Endothelial cell of umbilical vein (primary cell): ENCODE measurements at places on chromosomes 1 and 21. TPM values are rescaled to one million over a fixed set of nuclear protein-coding genes. Genes with fewer than 3 reads are reported as not detected.
A peak's percentile ranks its signal among the peaks of the same experiment; 100 is the strongest.

DNA sequence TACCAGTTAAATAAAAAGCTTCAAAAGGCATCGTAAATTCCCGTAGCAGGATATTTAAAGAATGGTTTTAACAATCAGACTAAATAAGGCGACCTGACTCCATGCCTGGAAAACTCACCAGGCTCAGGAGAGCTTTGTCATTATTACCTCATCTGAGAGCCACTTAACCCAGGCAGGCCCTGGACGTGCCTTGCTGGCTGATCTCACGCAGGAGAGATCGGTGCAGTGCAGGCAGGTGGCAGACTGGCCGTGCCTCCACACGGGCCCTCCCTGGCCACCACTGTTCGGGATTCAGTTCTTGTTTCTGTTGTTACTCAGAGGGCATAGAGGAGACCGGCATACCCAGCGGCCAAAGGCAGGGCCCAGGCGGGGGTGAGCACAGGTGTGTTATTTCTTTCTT lies 6.4 kb downstream of the MT1HL1 start:
- H3K27ac ChIP-seq: no peak overlapping the region
- no peak overlapping the region for H3K4me3 ChIP-seq
- no peaks in the 10 kb centered on the region for H3K4me1 ChIP-seq
- no peaks in the 10 kb centered on the region for H3K27me3 ChIP-seq

GRCh38 chr1:160863774-160864131 lies 1.1 kb upstream of the CD244 start:
- no peaks in the 10 kb centered on the region for H3K36me3 ChIP-seq
- H3K27me3 ChIP-seq: no peaks in the 10 kb centered on the region

GRCh38 chr1:113809670-113810602 lies 2.3 kb downstream of the RSBN1 start:
- peaks cover 28% of the 10 kb centered on the region for H3K4me1 ChIP-seq
- DNase-seq: peak; percentile 75
- no peaks in the 10 kb centered on the region for H3K36me3 ChIP-seq
- no peaks in the 10 kb centered on the region for H3K27me3 ChIP-seq
- H3K4me3 ChIP-seq: peak overlapping the region; percentile 74
- no peak overlapping the region for H3K27ac ChIP-seq

DNA sequence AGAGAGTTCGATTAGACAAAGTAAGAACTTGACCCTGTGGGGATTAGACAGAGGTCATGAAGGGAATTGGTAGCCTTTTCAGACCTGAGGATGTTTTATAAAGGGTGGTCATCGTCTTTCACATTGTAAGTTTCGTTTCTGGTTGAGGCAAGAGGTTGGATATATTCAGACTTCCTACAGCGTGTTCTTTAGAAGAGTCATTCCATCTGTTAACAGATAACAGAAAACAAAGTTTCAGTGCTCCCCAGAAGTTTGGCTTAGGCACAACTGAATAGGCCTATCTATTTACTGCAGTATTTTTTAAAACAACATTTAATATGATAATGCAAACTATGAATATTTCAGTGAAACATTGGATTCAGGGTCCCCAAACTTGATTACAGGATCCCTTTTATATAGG lies 17.1 kb upstream of the IVNS1ABP start:
- no peak overlapping the region for H3K4me3 ChIP-seq
- H3K4me1 ChIP-seq: no peaks in the 10 kb centered on the region
- H3K27me3 ChIP-seq: no peaks in the 10 kb centered on the region
- H3K27ac ChIP-seq: no peak overlapping the region
- no peaks in the 10 kb centered on the region for H3K36me3 ChIP-seq

- no peak for DNase-seq
- H3K4me3 ChIP-seq: no peak overlapping the region
- H3K4me1 ChIP-seq: peaks cover 27% of the 10 kb centered on the region
- peaks cover 3% of the 10 kb centered on the region for H3K36me3 ChIP-seq
- H3K27ac ChIP-seq: no peak overlapping the region
These were observed 8.8 kb upstream of the P3R3URF start for GRCh38 chr1:46184920-46185658.

- no peaks in the 10 kb centered on the region for H3K27me3 ChIP-seq
- H3K4me3 ChIP-seq: no peak overlapping the region
- DNase-seq: no peak
- H3K4me1 ChIP-seq: peaks cover 9% of the 10 kb centered on the region
- no peaks in the 10 kb centered on the region for H3K36me3 ChIP-seq
These were observed 35.9 kb downstream of the MAP3K7CL start for GRCh38 chr21:29166323-29166722.

DNA sequence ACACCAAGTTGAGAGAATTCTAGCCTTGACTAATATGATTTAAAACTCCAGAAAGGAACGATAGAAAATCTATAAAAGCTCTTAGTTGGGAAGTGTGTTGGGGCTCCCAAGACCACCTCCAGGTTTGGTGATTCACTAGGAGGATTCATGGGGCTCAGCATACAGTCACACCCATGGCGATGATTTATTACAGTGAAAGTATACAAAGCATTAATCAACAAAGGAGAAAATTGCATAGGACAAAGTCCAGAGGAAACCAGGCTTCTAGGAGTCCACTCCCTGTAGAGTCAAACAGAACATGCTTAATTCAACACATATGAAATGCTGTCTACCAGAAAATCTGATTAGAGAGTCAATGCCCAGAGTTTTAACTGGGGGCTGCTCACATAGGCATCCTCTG lies 4.8 kb downstream of the CDCA8 start:
- H3K27ac ChIP-seq: no peak overlapping the region
- no peak overlapping the region for H3K4me3 ChIP-seq
- peaks cover 9% of the 10 kb centered on the region for H3K4me1 ChIP-seq
- no peaks in the 10 kb centered on the region for H3K27me3 ChIP-seq
- DNase-seq: no peak

- no peaks in the 10 kb centered on the region for H3K27me3 ChIP-seq
- H3K36me3 ChIP-seq: no peaks in the 10 kb centered on the region
- H3K27ac ChIP-seq: no peak overlapping the region
- peak; percentile 58 for DNase-seq
These were observed 645.8 kb upstream of the USP24 start for GRCh38 chr1:55860798-55861519.

- no peaks in the 10 kb centered on the region for H3K27me3 ChIP-seq
- no peak overlapping the region for H3K4me3 ChIP-seq
- peaks cover 39% of the 10 kb centered on the region for H3K4me1 ChIP-seq
- H3K27ac ChIP-seq: no peak overlapping the region
These were observed 118.8 kb downstream of the NEK7 start for GRCh38 chr1:198275597-198275996.

GRCh38 chr1:55076356-55076755 lies 37.0 kb downstream of the PCSK9 start:
- H3K4me3 ChIP-seq: no peak overlapping the region
- H3K4me1 ChIP-seq: peaks cover 2% of the 10 kb centered on the region
- no peak for DNase-seq
- H3K27ac ChIP-seq: no peak overlapping the region

Gene CD1B
- not detected in 2 replicates for polyA plus RNA-seq

Gene DSCAM
- polyA plus RNA-seq: not detected in 2 replicates
